Stimulated activated CD4-positive, alpha-beta T cell treated with anti-CD3 and anti-CD28 coated beads, Interleukin-15, amount 100 ng/mL, for 24 hours (primary cell): ENCODE measurements at places on chromosomes 11 and 22.

DNA sequence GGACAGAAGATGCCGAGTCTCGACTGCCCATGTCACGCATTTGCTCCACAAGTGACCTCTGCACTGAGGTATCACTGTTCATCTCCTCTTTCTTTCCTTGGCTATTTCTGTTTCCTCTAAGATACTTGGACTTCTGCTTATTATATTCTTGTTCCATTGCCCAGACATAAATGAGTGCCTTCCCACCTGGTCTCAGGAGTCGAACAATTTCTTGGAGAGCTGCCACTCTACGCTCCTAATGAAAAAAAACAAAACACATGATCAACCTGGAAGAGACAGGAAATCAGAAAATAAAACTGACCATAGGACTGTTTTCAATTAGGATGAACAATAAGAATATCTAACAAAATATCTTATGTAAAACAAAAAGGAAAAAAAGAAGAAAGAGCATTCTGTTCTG is 47.4 kb upstream of the CWF19L2 start:
- no peak for DNase-seq

GRCh38 chr11:86021377-86021776 is 47.5 kb downstream of the PICALM start:
- DNase-seq, result no peak

DNA sequence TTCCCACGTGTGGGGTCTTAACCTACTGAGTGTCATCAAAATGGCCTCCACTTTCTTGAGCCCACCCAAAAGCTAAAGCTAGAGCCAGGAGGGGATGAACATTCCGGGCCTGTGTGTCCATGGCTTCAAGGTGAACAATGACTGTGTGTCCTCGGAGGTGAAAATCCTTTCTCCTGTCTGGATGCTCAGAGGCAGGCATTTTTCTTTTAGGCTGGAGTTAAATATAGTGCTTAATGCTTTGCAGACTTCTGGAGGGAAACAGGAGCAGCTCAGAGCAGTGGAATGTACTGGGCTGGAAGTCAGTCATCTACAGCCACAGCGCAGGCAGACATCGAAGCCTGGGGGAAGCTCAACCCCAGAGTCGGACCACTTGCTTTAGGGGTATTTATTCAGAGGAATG is 68.6 kb upstream of the TMEM45B start:
- no peak for DNase-seq

DNA sequence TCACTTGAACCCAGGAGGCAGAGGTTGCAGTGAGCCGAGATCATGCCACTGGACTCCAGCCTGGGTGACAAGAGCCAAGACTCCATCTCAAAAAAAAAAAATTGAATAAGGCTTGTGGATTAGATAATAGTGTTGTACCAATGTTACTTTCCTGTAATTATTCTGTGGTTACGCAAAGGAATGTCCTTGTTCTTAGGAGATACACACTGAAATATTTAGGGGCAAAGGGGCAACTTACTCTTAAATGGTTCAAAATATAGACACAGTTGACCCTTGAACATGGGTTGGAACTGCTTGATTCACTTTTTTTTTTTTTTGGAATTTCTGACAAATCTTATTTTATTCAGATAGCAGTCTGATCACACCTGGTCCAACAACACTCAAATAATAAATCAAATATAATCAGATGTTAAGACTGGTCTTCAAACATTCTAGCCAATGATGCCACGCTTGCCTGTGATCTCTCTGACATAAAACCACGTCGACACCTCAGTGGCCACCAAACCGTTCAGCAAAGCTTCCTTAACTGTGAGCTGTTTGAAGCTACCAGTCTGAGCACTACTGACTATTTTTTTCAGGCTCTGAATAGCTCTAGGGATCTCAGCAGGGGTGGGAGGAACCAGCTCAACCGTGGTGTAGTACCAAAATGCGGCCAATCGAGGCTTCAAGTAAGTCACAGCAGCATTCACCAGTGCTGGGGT is 710 bp downstream of the ATP5MGL start:
- DNase-seq, result no peak

DNA sequence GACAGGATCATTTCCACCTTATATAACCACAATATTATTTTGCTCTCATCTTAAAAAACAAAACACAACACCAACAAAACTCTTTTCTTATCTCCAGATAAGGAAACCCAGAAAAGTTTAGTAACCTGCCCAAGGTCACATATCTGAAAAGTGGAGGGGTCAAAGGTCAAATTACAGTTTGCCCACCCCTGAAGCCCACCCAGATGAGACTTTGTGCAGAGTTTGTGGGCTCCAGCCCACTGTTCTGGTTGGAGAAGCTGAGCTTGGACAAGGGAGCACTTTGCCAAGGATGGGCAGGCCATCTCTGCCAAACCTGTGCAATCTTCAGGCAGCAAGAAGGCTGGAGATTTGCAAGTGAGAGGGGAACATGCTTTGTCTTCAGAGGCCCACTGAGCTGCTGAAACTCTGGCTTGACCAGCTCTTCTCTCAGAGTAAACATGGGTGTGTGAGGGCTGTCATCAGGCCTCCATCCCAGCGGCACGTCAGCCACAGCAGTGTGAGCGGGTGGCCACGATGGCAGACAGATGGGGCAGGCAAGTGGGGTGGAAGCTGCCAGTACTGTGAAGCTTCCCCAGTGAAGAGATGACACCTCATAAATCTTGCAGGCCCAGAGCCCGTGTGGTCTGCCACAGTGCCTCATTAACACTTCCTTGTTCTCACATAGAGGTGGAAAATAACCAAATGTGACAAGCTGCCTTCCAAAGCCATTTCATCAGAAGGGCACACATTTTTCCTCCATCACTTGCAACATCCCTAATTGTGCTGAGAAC is 111.8 kb downstream of the CCDC81 start:
- DNase-seq, result peak; percentile 7

GRCh38 chr22:46829941-46830715 is 67.7 kb downstream of the TBC1D22A start:
- no peak for DNase-seq

DNA sequence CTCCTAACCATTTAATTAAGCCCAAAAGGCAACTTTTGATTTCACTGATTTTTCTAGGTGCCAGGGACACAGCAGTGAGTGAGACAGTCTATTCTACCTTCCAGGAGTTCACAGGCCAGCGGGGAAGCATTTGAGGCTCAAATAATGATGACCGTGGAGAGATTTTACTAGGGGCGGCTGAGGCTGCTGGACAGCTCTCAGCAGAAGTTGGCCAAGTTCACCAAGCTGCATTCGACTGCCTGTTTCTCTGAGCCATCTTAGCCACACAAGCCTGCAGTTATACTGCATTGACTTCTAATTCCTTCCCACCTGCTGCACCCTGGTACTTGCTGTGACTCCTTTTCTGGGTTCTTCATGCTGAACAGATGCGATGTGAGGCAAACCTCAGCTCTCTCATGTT is 168.9 kb upstream of the TBCEL start:
- no peak for DNase-seq

DNA sequence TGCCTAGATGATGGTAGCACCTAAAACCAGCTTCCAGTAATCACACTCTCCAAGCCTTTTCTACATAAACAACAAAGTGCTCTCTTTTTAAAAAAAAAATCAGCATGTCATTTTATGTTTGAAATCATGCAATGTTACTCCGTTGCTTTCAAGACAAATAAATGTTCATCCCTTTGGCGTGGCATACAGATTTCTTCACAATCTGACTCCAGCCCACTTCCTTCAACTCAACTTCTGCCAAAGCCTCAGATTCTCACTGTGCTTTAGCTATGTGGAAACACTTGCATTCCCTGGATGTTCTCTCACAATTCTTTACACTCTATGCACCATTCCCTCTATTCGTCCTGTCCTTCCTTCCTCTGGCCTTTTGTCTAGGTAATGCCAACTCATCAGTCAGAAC is 206.3 kb upstream of the BLID start:
- no peak for DNase-seq

- peak; percentile 63 for DNase-seq
Observed at GRCh38 chr11:62922653-62923431, 1.7 kb upstream of the CHRM1 start.

- no peak for DNase-seq
Observed at GRCh38 chr11:57255618-57256017, 18.6 kb upstream of the APLNR start.
